H1 (cell line): ENCODE measurements at places on chromosomes 4 and X. TPM values are rescaled to one million over a fixed set of nuclear protein-coding genes. Genes with fewer than 3 reads are reported as not detected.

The TGIF2LX gene
- total RNA-seq, result not detected in 2 replicates

The SSX4 gene
- total RNA-seq, result 0.32 TPM in 1 of 2 replicates, not detected in the other

GRCh38 chr4:13627178-13627605 is 333 bp downstream of the BOD1L1 start:
- H3K27me3 ChIP-seq, result no peaks in the 10 kb centered on the region
- H3K27ac ChIP-seq, result peak overlapping the region; percentile 73; the same call in 1 of the 2 replicates
- H3K36me3 ChIP-seq, result no peaks in the 10 kb centered on the region
- peak overlapping the region; percentile 96 for H3K4me3 ChIP-seq

- H3K4me1 ChIP-seq, result no peaks in the 10 kb centered on the region
- H3K36me3 ChIP-seq, result no peaks in the 10 kb centered on the region
- no peak for DNase-seq
- no peak overlapping the region for H3K27ac ChIP-seq
Measured at GRCh38 chr4:16133406-16133805, 49.6 kb upstream of the PROM1 start.
